ENCODE measurements at places on chromosomes 12 and 14.
A peak's percentile ranks its signal among the peaks of the same experiment; 100 is the strongest.

- peak; percentile 67 for DNase-seq
- H3K36me3 ChIP-seq, result no peaks in the 10 kb centered on the region
- no peak overlapping the region for H3K4me3 ChIP-seq
- no peak overlapping the region for H3K27ac ChIP-seq
- 0 out of 2 replicates have a peak, but pooled peaks cover 4% of the 10 kb centered on the region for H3K27me3 ChIP-seq
Measured at GRCh38 chr12:7602277-7602676, 63.4 kb downstream of the APOBEC1 start.

DNA sequence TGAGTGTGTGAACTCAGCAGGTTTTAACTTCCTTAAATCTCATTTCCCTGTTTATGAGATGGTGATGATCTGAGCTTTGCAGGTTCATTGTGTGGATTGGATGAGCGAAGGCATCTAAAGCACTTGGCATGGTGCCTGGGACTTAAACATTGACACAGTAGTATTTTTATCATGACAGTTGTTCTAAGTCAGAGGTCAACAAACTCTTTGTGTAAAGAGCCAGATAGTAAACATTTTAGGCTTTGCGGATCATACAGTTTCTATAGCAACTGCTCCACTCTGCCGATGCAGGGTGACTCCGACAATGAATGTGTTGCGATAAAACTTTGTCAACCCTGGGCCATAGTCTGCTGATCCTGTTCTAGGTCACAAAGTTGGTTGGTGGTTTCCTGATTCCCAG lies 25.2 kb downstream of the SLC24A4 start:
- H3K4me1 ChIP-seq, result no peaks in the 10 kb centered on the region
- H3K27ac ChIP-seq, result no peak overlapping the region
- DNase-seq, result no peak
- H3K27me3 ChIP-seq, result peaks cover 63% of the 10 kb centered on the region
- no peak overlapping the region for H3K4me3 ChIP-seq
- H3K36me3 ChIP-seq, result no peaks in the 10 kb centered on the region

- no peak within 1 kb of the TSS for H3K27ac ChIP-seq
- peak within 1 kb of the TSS; percentile 62 for H3K4me3 ChIP-seq
- DNase-seq, result peak; percentile 50
- no peaks in the 10 kb centered on the region for H3K36me3 ChIP-seq
Measured at GRCh38 chr12:14567351-14568162, at the start of gene PLBD1. PLBD1 (minus strand) TSS chr12:14567883; CDS start chr12:14567696, 187 bp downstream.

DNA sequence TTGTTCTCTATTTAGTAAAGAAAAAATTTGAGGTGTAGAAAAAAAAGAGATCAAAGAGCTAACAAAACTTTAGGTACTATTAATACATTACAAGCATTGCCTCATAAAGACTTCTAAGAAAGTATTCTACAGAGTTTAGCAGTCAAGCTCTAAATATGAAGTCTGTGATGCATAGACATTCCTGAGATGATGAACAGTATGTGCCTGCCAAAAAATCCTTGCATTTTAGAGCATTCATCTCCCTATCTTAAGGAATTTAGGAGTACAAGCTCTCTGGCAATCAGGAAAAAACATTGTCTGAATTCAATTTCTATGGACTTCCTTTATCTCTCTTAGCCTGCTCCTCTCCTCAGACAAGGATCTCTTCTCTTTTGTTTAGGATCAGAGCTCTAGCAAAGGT lies 202.6 kb upstream of the LRFN5 start:
- H3K27me3 ChIP-seq, result no peaks in the 10 kb centered on the region
- no peak overlapping the region for H3K4me3 ChIP-seq

- no peaks in the 10 kb centered on the region for H3K27me3 ChIP-seq
- peak overlapping the region; percentile 35 for H3K27ac ChIP-seq
- peak; percentile 39 for DNase-seq
- no peaks in the 10 kb centered on the region for H3K36me3 ChIP-seq
Measured at GRCh38 chr12:114976372-114976771, 292.4 kb upstream of the TBX3 start.

All from GM23248 (cell line).